Germinal center (tissue), 1 donor: ENCODE measurements at places on chromosomes 2 and 18.
A peak's percentile ranks its signal among the peaks of the same experiment; 100 is the strongest.

DNA sequence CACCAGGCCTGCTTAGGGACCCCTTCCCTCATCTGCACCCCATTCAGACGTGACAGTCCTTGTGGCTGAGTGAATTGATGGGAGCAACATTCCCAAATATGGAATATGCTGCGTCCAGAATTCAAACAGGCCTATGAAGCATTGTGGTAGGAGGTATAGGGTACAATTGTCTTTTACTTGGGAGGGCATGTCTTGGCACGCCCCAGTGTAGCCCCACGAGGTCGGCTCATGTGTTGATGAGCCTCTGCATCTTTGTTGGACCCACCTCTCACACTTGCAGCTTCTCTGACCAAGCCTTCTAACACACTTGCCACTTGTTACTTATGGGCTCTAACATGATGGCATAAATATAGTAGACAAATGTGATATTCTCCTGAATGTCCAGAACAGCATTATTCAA lies 1.6 kb downstream of the TIMM21 start:
- no peak for DNase-seq

DNA sequence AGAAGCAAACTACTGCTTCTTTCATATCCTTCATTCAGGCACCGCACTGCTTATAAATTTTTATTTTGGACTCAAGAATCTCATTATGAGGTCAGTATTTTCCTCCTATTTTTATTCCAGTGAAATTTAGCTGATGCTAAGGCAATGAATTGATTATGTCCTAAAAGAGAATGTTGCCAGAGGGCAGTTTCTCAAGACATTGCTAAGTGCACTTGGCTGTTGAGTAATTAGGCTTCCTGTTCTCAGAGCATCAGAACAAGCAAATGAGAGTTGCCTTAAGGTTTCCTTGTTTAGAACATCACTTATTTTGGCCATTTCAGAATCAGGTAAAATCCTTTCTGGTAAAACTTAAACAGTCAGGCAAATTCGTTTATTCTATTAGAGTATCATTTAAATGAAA lies 548.6 kb upstream of the ZEB2 start:
- no peak for DNase-seq

DNA sequence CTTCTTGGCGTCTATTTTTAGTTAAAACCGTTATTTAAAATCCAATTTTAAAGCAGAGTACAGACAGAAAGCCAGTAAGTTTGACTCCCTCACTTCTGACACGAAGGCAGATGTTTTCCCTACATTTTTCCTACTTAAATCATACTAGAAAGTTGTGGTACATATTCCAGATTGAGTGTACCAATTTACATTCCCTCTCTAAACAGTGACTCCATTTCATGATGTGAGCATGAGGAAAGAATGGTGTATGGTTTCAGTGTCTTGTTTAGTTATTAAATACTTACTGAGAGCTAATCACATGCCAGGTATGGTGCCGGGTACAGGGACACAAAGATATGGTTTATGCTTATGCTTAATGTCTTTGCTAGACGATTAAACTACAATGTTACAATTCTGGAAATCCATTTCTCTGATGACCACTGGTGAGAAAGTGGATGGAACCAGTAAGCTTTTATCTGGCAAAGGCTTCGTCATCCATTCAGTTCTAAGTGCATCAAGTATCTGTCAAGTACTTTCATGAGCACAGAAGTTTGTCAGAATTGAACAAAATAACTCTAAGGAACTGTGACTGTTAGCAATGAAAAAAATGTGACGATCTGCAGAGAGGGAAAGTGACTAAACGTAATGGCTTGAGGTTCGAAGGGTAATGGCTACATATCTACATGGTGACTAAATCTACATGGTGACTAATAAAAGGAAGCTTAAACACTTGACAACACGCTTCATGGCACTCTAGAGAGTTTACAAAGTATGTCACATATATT lies 25.7 kb downstream of the MAP4K3 start:
- DNase-seq: no peak

DNA sequence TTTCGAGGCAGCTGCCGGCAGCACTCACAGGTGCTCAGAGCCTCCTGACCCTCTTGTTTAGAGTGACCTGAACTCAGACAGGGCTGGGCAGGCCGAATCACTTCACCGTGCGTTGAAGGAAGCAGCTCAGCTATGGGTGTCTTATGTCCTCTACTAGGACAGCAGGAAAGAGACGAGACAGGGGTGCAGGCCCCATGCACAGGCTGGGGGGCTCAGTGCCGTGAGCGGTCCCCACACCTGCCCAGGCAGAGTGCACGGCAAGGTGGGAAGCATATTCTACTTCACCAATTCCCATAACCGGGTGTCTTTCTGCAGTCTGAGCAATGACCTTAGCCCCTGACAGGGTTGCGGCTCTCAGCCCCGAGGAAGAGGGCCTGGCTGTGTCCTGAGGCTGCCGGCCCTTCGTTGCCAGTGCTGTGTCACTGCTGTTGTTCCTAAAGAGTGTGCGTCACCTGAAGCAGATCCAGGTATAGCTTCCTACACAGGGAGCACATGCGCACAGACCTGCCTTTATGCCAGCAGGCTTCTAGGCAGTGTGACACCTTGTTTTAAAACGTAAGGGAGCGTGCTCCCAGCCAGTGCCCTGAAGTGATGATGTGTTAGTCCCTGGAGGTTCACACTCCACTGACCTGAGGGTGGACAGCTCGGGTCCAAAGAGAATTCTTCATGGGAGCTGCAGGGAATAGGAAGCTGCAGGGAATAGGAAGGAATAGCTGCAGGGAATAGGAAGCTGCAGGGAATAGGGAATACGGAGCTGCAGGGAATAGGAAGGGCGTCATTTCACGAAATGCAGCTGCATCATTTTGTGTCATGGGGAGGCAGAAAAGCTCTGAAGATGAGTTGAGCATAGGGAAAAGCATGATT lies 207.9 kb upstream of the SALL3 start:
- no peak for DNase-seq

DNA sequence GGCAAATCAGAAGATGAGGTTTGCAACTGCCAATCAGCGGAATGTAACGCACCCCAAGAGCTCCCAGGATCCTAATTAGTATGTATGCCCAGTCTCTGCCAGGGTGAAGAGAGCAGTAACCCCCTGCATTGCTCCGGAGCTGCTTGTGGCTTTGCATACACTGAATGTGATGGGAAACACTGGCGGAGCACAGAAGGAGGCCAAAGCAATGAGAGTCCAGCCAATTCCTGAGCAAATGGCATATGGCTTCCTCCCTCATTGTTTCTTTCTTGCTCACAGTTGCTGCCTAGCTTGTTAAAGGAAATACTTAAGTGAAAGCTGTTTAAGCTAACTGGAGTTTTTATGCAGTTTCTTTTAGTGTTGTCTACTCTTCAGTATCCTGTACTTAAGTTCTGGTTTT lies 343.5 kb upstream of the NT5C1B start:
- DNase-seq: no peak

- DNase-seq: peak; percentile 3
These were observed 51.7 kb upstream of the CCDC85A start for GRCh38 chr2:56132138-56132537.

- peak; percentile 47 for DNase-seq
These were observed at the start of gene FBXO36 for GRCh38 chr2:229922449-229923386. Gene FBXO36, plus strand, starts transcription at chr2:229922503. Its CDS starts 11 bp downstream, at chr2:229922514.

DNA sequence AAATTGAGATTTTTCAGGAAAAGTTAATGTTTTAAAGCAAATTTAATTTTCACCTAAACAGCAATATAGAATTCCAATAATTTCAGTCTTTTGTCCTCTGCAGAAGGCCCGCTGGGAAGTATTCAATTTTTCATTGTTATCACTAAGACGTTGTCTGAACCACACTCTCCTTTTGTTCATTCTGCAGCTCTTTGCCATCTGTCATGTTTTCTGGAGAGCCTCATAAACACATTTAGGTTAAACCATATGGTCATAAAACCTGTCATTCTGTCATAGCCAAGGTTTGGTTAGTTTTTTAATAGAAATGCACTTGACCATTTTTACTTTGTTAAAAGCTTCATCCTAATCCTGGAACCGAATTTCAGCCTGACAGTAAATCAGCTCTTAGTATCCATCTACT lies 54.0 kb upstream of the PGAP1 start:
- DNase-seq: no peak

GRCh38 chr18:26869640-26870039 lies 4.1 kb upstream of the AQP4 start:
- DNase-seq: no peak

DNA sequence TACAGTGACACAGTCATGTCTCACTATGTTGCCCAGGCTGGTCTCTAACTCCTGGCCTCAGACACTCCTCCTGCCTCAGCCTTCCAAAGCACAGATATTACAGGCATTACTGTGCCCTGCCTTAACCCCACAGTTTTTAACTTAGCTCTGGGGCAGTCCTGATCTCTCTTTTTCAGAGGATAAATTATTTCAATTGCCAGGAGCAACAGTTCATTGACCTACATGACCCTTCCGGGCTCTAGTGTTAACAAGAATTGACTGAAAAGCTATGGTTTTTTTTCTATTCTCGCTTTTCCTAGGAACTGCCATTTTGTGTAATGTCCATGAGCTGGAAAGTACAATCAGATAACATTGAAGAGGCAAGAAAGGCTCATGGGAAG lies 92.8 kb downstream of the HNRNPLL start:
- DNase-seq: no peak

DNA sequence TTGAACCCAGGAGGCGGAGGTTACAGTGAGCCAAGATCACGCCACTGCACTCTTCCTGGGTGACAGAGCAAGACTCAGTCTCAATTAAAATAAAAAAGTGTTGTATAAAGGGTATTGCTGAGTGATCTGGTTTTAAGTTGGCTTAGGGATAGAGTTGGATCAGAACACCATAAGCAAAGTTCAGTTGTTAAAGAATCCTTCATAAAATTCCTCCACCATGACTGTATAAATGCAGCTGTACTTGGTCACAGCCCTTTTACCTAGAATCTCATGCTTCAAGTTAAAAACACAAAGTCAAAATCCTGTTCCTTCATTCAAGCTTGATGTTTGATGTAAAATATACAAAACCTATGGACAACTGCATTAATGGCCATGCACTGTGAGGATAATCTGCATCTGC lies 33.4 kb upstream of the PNO1 start:
- DNase-seq: no peak

GRCh38 chr2:234816056-234816455 lies 135.8 kb upstream of the SH3BP4 start:
- no peak for DNase-seq

GRCh38 chr2:53880756-53881155 lies 21.0 kb upstream of the GPR75 start:
- DNase-seq: no peak

DNA sequence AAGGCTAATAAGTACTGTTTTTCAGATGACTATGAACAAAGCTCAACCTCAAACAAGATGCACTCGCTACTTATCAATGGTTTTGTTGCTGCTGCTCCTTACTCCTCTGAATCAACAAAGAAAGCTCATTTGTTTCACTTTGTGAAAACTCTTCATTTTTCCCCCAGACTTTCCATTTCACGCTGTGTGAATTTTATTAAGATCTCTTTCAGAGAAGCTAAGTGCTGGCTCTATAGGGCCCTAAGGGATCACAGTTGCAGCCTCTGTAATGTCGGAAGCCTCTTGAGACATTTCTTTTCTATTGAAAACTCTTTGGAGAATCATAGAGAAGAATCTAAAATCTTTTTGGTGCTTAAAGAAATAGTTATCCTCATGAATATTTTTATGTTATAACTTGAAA lies 209.8 kb downstream of the CD226 start:
- no peak for DNase-seq

- DNase-seq: no peak
These were observed 685.1 kb downstream of the NRXN1 start for GRCh38 chr2:50346629-50347357.

DNA sequence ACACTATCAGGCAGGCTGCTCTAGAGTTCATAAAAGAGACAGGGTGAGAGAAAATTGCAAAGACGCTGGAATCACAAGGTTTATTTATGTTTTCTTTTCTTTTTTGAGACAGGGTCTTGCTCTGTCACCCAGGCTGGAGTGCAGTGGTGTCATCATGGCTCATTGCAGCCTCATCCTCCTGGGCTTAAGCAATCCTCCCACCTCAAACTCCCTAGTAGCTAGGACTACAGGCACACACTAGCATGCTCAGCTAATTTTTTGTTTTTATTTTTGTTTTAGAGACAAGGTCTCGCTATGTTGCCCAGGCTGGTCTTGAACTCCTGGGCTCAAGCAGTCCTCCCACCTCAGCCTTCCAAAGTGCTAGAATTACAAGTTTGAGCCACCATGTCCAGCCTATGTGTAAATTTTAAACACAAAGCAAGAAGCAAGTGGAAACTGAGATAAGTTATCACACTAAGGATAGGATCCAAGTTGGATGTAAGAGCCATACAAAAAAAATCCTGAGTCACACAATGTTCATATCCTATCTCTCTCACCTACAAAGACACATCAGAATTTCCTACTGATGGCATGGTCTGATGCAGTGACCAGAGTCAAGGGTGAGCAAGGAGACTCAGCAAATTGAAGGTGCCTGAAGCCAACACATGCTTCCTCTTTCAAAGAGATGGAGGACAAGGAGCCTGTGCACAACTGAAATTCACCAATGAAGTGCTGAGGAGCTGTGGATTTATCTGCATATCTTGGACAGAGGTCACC lies 31.4 kb downstream of the MYL12B start:
- no peak for DNase-seq

DNA sequence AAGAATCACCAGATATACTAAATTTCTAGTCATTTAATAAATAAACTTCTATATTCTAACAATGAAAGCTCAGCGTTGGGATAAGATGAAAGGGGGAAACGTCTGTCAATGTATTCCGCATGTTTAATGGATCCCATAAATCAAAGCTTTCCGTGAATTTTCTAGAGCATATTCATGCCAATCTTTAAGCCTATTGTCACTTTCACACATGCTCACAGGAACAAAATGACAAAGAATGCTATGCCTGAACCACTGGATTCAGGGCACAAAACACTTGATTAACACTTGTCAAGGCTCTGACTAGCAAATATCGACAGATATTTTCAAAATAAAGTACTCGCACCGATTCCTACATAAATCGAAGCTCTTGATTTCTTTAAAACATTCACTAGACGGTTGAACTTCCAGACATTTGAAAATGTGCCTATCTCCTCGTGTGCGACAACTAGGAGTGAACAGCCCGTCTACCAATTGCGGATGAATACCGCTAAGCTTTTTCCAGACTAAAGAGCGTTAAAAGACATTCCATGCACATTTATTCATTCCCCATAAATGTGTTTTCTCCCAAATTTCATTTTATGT lies 1.8 kb downstream of the TLK1 start:
- no peak for DNase-seq

GRCh38 chr2:127576433-127577207 lies 41.1 kb downstream of the MYO7B start:
- no peak for DNase-seq

- DNase-seq: no peak
These were observed 79.6 kb downstream of the PXDN start for GRCh38 chr2:1664698-1665097.

DNA sequence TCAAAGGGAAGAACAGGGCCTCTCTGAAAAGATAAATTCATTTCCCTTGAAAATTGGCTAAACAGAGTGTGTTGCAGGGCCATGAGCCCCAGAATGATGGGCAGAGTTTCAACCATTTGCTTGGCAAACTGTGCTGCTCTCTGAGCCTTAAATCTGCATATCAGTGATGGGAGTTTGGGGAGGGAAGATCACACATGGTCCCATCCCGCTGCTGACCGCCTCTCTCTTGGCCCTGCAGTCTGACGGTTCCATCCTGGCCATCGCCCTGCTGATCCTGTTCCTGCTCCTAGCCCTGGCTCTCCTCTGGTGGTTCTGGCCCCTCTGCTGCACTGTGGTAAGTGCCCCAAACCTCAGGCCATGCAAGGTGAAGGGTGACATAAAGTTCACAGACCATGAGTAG lies 139.0 kb downstream of the ANTXR1 start:
- no peak for DNase-seq
